ENCODE measurements at places on chromosomes 4 and X.
A peak's percentile ranks its signal among the peaks of the same experiment; 100 is the strongest.

DNA sequence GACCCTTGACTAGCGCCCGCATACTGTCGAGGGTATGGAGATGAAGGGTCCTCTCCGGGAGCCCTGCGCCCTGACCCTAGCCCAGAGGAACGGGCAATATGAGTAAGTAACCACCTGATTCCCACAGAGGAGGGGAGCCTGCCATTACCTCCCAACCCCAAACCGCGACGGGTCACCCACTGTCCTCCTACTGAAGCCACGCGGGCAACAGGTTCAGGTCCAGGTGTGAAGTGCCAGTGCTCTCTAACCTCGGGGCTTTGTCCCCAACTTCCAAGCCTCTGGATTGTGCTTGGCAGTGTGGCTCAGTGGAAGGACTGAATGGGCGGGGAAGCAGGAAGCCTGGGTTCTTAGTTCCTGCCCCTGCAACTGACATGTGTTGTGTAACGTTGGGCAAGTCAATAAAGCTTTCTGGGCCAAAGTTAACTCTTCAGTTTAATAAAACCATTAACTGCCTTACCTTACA, 694 bp downstream of the OCRL start:
- no peak for DNase-seq
- H3K27ac ChIP-seq: no peak overlapping the region
- H3K4me1 ChIP-seq: peaks cover 3% of the 10 kb centered on the region

- H3K27me3 ChIP-seq: no peaks in the 10 kb centered on the region
- H3K4me1 ChIP-seq: peaks cover 19% of the 10 kb centered on the region
- no peak overlapping the region for H3K27ac ChIP-seq
- no peak overlapping the region for H3K4me3 ChIP-seq
These were observed 39.1 kb downstream of the HEPH start for GRCh38 chrX:66203114-66203513.

DNA sequence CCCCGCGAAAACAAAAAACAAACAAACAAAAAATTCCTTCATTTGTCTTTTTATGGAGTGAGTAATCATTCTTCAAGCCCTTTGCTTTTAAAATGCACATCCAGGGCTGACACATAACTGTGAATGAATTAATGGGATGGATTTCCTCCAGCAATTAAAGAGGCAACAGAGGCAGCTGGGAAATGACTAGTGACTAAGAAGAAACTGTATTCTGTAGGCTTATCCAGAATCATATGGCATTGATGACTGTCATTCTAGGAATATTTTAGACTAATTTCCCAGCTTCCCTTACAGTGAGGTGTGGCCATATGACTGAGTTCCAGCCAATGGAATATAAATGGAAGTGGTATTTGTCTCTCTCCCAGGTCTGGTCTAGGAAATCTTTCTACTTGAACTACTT, 46.8 kb upstream of the PDE5A start:
- no peak overlapping the region for H3K27ac ChIP-seq
- no peak overlapping the region for H3K4me3 ChIP-seq
- no peak for DNase-seq
- H3K27me3 ChIP-seq: no peaks in the 10 kb centered on the region
- no peaks in the 10 kb centered on the region for H3K4me1 ChIP-seq
- H3K36me3 ChIP-seq: no peaks in the 10 kb centered on the region

DNA sequence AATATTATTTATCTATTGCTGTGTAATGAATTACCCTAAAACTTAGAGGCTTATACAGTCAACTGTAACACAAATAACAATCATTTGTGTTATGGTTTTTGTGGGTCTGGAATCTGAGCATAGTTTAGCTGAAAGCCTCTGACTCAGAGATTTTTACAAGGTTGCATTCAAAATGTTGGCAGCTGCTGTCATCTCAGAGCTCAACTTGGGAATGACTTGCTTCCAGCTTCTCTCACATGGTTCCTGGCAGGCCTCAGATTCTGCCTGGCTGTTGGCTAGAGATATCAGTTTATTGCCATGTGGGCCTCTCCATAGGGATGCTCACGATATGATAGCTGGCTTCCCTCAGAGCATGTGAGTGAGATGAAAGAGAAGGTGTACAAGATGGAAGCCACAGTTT, 70.2 kb upstream of the BRWD3 start:
- H3K27me3 ChIP-seq: no peaks in the 10 kb centered on the region
- H3K27ac ChIP-seq: no peak overlapping the region
- H3K4me3 ChIP-seq: no peak overlapping the region

DNA sequence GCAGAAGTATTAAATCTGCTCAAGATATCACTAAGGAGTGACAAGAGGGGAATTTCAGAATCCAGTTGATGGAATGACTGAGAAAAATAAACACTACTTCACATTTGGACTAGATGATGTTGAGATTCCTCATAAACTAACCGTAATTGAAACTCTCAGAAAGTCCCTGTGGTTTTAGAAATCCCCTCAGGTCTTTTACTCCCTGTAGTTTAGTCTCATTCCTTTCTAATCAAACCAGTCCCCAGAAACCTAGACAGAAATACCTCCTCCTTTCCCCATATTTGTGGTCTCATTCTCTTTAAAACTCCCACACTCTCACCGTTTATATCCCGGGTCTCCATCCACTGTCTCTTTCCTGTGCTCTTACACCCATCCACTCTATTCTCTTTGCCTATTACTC, 15.0 kb upstream of the TLR1 start:
- H3K27me3 ChIP-seq: peaks cover 5% of the 10 kb centered on the region
- H3K27ac ChIP-seq: no peak overlapping the region

DNA sequence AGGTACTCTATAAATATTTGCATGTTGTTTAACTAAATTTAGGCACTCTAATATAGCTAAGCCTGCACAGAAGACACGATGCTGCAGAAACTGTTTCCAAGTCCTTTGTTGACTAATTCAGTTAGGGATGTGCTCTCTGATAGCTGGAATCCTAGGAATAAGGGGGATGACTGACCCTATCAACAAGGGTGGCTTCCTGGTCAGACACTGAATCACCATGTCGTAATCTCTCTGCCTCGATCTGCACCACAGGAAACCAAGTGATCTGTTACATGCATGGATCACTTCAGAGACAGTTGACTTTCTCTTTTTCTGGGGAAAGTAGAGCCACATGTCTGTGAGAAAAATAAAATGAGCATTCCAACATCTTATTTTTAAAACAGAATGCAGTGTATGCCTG, 169.1 kb downstream of the GUCY2F start:
- no peak for DNase-seq
- H3K4me3 ChIP-seq: no peak overlapping the region
- H3K27me3 ChIP-seq: no peaks in the 10 kb centered on the region
- H3K36me3 ChIP-seq: no peaks in the 10 kb centered on the region
- H3K4me1 ChIP-seq: no peaks in the 10 kb centered on the region
- H3K27ac ChIP-seq: no peak overlapping the region

GRCh38 chr4:102444752-102445151, 56.4 kb upstream of the NFKB1 start:
- H3K4me1 ChIP-seq: peaks cover 33% of the 10 kb centered on the region
- H3K4me3 ChIP-seq: no peak overlapping the region
- peaks cover 4% of the 10 kb centered on the region for H3K27me3 ChIP-seq
- H3K27ac ChIP-seq: no peak overlapping the region
- DNase-seq: no peak

- no peak for DNase-seq
- no peak overlapping the region for H3K4me3 ChIP-seq
- H3K36me3 ChIP-seq: no peaks in the 10 kb centered on the region
- no peaks in the 10 kb centered on the region for H3K27me3 ChIP-seq
- no peaks in the 10 kb centered on the region for H3K4me1 ChIP-seq
These were observed 92.0 kb upstream of the PRDX4 start for GRCh38 chrX:23575281-23575680.

DNA sequence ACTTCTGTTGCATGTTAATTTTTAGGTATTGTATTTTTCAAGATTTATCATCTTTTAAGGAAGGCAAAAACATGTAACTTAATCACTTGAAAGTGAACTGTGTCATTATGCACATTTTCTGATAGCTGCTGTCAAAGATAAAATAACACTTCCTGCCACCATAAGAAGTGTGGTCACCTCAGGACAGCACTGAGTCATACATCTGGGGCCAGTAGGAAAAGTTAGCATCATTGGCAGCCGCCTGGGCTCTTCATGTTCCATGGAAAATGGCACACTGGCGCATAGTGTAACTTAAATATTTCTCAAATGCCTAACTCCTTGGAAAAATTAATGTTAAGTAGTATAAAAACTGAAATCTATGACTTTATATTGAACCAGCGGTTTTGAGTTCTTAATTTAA, 24.2 kb downstream of the CNKSR2 start:
- peak; percentile 8 for DNase-seq
- H3K27me3 ChIP-seq: no peaks in the 10 kb centered on the region
- no peak overlapping the region for H3K27ac ChIP-seq
- no peaks in the 10 kb centered on the region for H3K36me3 ChIP-seq
- H3K4me3 ChIP-seq: no peak overlapping the region

DNA sequence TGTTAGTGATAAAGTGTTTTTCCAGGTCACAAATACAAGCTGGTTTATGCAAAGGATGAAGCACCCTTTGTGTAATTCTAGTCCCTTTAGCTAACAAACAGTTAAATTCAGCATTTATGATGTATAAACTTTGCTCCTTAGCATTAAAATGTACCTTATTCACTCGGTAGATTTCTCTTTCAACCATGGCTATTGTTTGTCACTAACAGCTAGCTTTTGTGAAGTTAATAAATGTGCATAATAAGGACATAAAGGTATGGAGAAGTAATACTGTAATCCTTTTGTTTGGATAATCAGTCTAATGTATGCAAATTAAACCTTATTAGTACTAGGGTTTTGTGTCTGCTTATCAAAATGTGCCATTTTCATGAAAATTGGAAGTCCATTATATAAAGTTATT, 34.2 kb upstream of the ARX start:
- H3K4me3 ChIP-seq: no peak overlapping the region
- H3K4me1 ChIP-seq: peaks cover 4% of the 10 kb centered on the region
- no peak overlapping the region for H3K27ac ChIP-seq
- no peak for DNase-seq

- H3K27me3 ChIP-seq: no peaks in the 10 kb centered on the region
- H3K4me3 ChIP-seq: no peak overlapping the region
- H3K36me3 ChIP-seq: no peaks in the 10 kb centered on the region
- no peak for DNase-seq
- no peak overlapping the region for H3K27ac ChIP-seq
- H3K4me1 ChIP-seq: peaks cover 5% of the 10 kb centered on the region
These were observed 25.1 kb downstream of the IGSF1 start for GRCh38 chrX:131264053-131264452.

DNA sequence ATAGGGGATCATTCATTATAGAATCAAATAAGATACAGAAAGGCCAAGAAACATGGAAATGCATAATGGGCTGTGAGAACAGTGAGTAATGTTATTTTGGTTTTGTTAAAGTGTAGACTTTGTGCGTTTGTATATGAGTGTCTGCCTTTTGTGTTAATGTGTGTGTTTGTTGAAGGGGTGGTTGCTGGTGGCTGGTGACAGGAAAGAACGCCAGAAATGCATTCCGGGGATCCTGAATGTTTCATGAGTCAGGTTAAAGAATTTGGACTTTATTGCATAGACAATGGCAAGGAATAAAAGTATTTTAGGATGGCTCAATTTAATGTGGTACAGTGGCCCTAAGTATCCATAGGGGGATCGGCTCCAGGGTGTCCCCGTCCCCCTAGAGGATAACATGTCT, 1228.9 kb downstream of the PCDH7 start:
- no peaks in the 10 kb centered on the region for H3K36me3 ChIP-seq
- no peak for DNase-seq
- no peak overlapping the region for H3K4me3 ChIP-seq

DNA sequence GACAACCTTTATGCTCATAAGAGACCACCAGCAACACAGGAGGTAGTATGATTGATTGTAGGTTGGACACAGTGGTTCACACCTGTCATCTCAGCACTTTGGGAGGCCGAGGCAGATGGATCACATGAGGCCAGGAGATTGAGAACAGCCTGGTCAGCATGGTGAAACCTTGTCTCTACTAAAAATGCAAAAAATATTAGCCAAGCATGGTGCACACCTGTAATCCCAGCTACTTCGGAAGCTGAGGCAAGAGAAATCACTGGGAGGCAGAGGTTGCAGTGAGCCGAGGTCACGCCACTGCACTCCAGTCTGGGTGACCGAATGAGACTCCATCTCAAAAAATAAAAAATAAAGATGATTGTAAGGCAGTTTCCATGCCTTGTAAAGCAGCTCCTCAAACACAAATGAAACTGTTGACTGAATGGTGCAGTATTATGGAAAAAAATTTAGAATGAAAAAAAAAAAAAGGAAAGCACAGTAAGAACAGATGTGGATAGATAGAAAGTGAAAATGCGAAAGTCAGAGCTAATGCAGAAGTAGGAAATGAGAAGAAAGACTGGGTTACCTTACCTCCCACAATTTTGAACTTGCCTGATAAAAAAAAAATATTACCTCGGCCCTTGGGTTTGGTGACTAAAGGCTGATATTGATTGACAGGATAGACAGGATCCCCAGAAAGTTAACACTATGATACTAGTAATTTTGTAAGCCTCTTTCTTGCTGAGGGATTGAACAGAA, 249.2 kb upstream of the TRAM1L1 start:
- no peak overlapping the region for H3K27ac ChIP-seq
- DNase-seq: no peak
- H3K27me3 ChIP-seq: no peaks in the 10 kb centered on the region
- H3K4me3 ChIP-seq: no peak overlapping the region

DNA sequence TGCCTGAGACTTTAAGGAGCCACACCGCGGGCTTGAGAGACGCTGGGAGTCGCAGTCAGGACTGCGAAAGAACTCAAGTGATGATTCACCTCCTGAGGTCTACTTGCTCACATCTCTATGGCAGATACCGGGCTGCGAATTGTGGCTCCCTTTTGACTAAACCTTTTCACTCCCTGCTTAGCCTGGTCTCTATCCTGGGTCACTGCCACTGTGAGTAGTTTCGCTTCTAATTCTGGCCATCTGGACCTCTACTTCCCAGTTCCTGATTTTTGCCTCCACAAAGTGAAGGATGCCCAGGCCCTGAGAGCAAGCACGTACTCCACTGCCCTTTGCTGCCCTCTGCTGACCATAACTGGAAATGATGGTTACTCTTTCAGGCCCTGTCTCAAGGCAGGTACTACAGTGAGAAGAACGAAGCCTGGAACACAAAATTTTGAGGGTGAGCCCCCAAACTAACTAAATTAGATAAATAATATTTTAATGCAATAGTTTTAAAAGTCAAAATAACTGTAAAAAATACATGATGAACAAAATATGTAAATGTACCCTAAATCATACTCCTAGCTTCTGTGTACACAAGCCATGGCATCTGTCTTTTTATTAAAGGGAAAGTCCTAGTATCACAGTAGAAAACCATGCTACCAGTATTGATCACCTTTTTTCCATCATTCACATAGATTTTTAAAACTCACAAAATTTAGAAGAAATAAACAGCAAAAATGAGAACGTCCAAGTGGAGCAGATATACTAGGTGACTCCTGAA, 16.7 kb downstream of the MAD2L1 start:
- no peaks in the 10 kb centered on the region for H3K27me3 ChIP-seq
- peaks cover 2% of the 10 kb centered on the region for H3K4me1 ChIP-seq
- peak overlapping the region; percentile 53 for H3K4me3 ChIP-seq
- DNase-seq: peak; percentile 55

- H3K4me1 ChIP-seq: no peaks in the 10 kb centered on the region
- no peak overlapping the region for H3K4me3 ChIP-seq
- H3K27ac ChIP-seq: no peak overlapping the region
- no peak for DNase-seq
- no peaks in the 10 kb centered on the region for H3K27me3 ChIP-seq
- no peaks in the 10 kb centered on the region for H3K36me3 ChIP-seq
These were observed 148.1 kb downstream of the NWD2 start for GRCh38 chr4:37392521-37393255.

- no peaks in the 10 kb centered on the region for H3K27me3 ChIP-seq
- no peak overlapping the region for H3K27ac ChIP-seq
- H3K36me3 ChIP-seq: peaks cover 16% of the 10 kb centered on the region
These were observed 114.2 kb downstream of the FGF16 start for GRCh38 chrX:77561372-77561771.

- DNase-seq: no peak
- H3K36me3 ChIP-seq: peaks cover 11% of the 10 kb centered on the region
These were observed 225.2 kb upstream of the PGRMC2 start for GRCh38 chr4:128512767-128513322.

Data from T-helper 2 cell treated with Interferon-gamma antibody and Interleukin-4, amounts not matched to agents 5 μg/mL and 100 μg/mL, for 36 hours (primary cell).